GM23338 (cell line): ENCODE measurements at places on chromosomes 3 and 15. TPM values are rescaled to one million over a fixed set of nuclear protein-coding genes. Genes with fewer than 3 reads are reported as not detected.

- no peak overlapping the region for H3K27ac ChIP-seq
- DNase-seq = no peak
- H3K4me3 ChIP-seq = no peak overlapping the region
- H3K27me3 ChIP-seq = no peaks in the 10 kb centered on the region
These were observed 17.8 kb downstream of the CEP19 start for GRCh38 chr3:196694202-196694638.

Gene MED12L
- 23.7 and 25.0 TPM in 2 replicates for total RNA-seq

Gene CSPG5
- total RNA-seq = 3.4 and 4.3 TPM in 2 replicates

DNA sequence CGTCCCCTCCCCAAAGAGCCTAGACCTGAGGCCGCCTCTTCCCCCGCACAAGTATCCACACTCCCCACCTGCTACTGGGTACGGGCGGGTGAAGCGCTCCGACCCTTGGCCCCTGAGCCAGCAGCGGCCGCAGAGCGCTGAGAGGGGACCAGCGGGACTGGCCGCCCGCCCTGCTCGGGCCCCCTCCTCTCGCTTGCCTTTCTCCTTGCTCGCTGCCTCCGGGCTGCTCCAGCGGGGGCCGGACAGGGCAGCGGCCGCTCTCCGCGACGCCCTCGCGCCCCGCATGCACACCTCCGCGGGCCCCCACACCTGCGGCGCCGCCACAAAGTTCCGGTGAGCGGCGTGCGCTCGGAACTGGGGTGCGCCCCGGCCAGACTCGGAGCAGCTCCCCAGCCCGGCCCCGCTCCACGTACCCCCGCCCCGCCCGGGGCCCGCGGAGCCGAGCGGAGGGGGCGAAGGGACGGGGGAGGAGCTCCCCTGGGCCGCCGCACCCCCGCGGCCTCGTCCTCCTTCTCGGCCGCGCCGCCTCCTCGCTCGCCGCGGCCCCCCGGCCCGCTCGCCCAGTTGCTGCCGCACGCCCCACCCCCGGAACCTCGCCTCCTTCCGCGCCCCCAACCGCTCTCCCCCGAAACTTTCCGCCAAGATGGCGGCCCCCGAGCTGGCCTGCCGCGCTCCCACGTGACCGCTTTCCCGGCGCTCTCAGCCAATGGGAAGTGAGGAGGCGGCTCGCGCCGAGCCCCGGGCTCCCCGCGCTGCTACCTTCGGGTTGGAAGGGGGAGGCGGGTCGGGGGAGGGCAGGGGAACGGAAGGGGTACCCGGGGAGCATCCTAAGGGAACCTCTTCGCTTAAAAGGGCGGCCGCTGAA is 704 bp downstream of the DLG1 start:
- peaks cover 16% of the 10 kb centered on the region; the same call in 1 of the 2 replicates for H3K36me3 ChIP-seq
- H3K27me3 ChIP-seq = 0 out of 2 replicates have a peak, but pooled peaks cover 8% of the 10 kb centered on the region
- H3K4me1 ChIP-seq = peaks cover 14% of the 10 kb centered on the region
- H3K27ac ChIP-seq = peak overlapping the region; percentile 92
- peak; percentile 95 for DNase-seq

Gene TRANK1
- total RNA-seq = 6.7 and 7.1 TPM in 2 replicates

GRCh38 chr3:51057121-51057520 is 328.0 kb upstream of the MANF start:
- H3K4me3 ChIP-seq = no peak overlapping the region
- no peaks in the 10 kb centered on the region for H3K36me3 ChIP-seq
- no peak overlapping the region for H3K27ac ChIP-seq
- H3K27me3 ChIP-seq = no peaks in the 10 kb centered on the region
- no peak for DNase-seq

GRCh38 chr15:45399381-45400212 is 21.3 kb upstream of the GATM start:
- no peaks in the 10 kb centered on the region for H3K36me3 ChIP-seq
- 0 out of 2 replicates have a peak, but pooled peaks cover 5% of the 10 kb centered on the region for H3K27me3 ChIP-seq
- peaks cover 10% of the 10 kb centered on the region for H3K4me1 ChIP-seq
- peak; percentile 81 for DNase-seq

Gene SERPINI2
- total RNA-seq = 1.8 and 2.5 TPM in 2 replicates

- no peaks in the 10 kb centered on the region for H3K36me3 ChIP-seq
- no peak overlapping the region for H3K4me3 ChIP-seq
- H3K27me3 ChIP-seq = no peaks in the 10 kb centered on the region
These were observed 36.2 kb upstream of the CLRN1 start for GRCh38 chr3:151008699-151009098.

- H3K4me3 ChIP-seq = no peak overlapping the region
- no peaks in the 10 kb centered on the region for H3K27me3 ChIP-seq
- DNase-seq = no peak
- no peaks in the 10 kb centered on the region for H3K36me3 ChIP-seq
These were observed 15.0 kb upstream of the DAG1 start for GRCh38 chr3:49454898-49455681.

GRCh38 chr15:93980261-93980911 is 251.0 kb upstream of the MCTP2 start:
- H3K27ac ChIP-seq = no peak overlapping the region
- H3K4me1 ChIP-seq = no peaks in the 10 kb centered on the region
- no peaks in the 10 kb centered on the region for H3K36me3 ChIP-seq
- no peaks in the 10 kb centered on the region for H3K27me3 ChIP-seq
- DNase-seq = no peak

GRCh38 chr3:184353546-184353941 is 7.9 kb downstream of the CLCN2 start:
- no peak overlapping the region for H3K4me3 ChIP-seq
- DNase-seq = no peak
- 0 out of 2 replicates have a peak, but pooled peaks cover 3% of the 10 kb centered on the region for H3K36me3 ChIP-seq
- H3K4me1 ChIP-seq = peaks cover 6% of the 10 kb centered on the region; the same call in 1 of the 2 replicates
- no peaks in the 10 kb centered on the region for H3K27me3 ChIP-seq

- peak; percentile 32 for DNase-seq
- peak overlapping the region; percentile 89 for H3K4me3 ChIP-seq
- peak overlapping the region; percentile 93 for H3K27ac ChIP-seq
- no peaks in the 10 kb centered on the region for H3K27me3 ChIP-seq
- H3K36me3 ChIP-seq = no peaks in the 10 kb centered on the region
These were observed 774 bp downstream of the IMP3 start for GRCh38 chr15:75639191-75639708.

DNA sequence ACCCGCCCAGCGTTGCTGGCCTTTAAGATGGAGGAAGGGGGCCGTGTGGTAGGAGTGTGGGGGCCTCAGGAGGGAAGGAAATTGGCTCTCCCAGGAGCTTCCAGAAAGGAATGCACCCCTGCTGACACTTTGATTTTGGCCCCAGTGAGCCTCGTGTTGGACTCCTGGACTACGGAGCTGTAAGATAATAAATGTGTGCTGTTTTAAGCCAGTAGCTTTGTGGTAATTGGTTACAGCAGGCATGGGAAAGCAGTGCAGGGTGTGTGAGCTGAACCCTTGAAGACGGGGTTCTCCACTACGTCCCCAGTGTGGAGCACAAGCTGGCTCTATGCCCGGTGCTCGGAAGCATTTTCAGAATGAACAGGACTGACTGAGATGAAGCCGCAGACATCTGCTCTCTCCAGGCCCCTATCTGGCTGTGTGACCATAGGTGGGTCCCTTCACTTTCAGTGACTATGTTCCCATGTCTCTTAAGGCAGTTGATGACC is 22.9 kb upstream of the CGNL1 start:
- H3K36me3 ChIP-seq = no peaks in the 10 kb centered on the region
- H3K27me3 ChIP-seq = no peaks in the 10 kb centered on the region
- peaks cover 33% of the 10 kb centered on the region for H3K4me1 ChIP-seq
- H3K4me3 ChIP-seq = no peak overlapping the region
- peak; percentile 38 for DNase-seq

DNA sequence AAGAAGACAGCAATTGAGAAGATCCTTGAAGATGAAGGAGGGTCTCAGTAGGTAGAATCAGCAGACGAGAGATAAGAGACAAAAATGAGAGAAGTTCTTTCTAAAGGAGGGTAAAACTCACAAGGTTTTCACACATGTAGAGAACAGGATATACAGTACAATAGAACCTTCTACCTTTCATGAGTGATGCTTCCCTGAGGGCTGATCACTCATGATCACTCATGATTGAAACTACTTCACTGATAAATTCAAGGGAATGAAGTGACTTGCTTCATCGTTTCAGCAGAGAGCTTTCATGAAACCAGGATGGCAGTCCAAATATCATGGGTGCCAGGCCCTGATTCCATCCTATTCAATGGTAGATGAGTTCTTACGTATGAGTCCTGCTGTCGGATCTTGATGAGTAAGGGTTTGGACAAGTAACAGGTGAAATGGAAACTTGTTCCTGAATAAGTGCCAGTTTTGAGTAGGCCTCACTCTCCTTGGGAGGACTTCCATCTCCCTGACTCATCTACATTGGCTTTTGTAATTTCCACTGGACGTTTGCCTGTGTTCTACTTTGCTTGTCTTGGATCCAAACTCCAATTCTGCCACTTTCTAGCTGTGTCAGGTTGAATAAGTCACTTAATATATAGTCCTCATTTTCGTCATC is 9.6 kb upstream of the CLDN16 start:
- no peaks in the 10 kb centered on the region for H3K36me3 ChIP-seq
- no peak overlapping the region for H3K27ac ChIP-seq
- no peak overlapping the region for H3K4me3 ChIP-seq
- DNase-seq = no peak
- H3K27me3 ChIP-seq = no peaks in the 10 kb centered on the region

DNA sequence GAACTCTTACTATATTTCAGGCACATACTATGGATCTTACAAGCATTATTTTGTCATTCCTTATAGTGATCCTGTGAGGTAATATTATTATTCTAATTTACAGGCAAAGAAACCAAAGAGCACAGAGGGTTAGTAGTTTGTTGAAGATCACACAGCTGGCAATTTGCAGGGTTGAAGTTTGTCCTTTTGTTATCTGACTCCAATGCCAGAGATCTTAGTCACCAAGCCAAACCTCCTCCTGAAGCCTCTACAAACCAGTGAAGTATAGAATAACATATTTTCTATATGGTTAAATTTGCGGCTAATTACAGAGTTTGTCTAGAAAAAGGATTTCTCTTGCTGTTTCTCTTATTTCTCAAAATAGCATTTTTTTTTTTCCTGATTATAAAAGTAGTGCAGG is 11.2 kb downstream of the ISLR2 start:
- H3K4me3 ChIP-seq = no peak overlapping the region
- H3K27ac ChIP-seq = no peak overlapping the region
- no peak for DNase-seq

DNA sequence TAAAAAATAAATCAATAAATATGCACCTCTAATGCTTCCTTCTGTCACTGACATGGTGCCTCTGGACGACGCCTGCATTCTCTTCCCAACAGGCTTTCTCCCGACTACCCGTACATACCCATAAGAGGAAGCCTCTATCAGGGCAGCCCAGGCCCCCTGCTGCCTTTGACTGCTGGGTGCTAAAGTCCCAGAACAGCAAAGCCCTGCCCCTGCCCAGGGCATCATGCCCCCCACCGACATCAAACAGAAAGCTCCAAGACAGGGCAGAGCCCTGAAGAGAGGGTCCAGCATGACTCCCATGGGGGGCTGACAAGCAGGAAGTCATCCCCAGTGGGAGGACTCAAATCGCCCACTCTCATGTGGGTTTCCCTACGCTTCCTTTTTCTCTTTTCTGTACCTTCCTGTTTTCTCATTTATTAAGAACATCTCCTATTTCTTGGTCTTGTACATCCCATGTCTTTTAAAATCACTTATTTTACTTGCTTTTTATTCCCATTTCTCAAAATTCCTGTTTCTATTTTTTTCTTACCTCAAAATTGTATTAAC is 23.4 kb downstream of the XPC start:
- peaks cover 15% of the 10 kb centered on the region for H3K36me3 ChIP-seq
- H3K27me3 ChIP-seq = no peaks in the 10 kb centered on the region
- H3K4me3 ChIP-seq = no peak overlapping the region
- no peaks in the 10 kb centered on the region for H3K4me1 ChIP-seq

Gene CPLX3
- total RNA-seq = 0.62 and 0.66 TPM in 2 replicates

GRCh38 chr15:39592500-39592899 is 11.6 kb downstream of the THBS1 start:
- no peaks in the 10 kb centered on the region for H3K4me1 ChIP-seq
- no peaks in the 10 kb centered on the region for H3K27me3 ChIP-seq
- peaks cover 91% of the 10 kb centered on the region for H3K36me3 ChIP-seq
- no peak overlapping the region for H3K4me3 ChIP-seq
- DNase-seq = no peak

Gene IQCF5
- not detected in 2 replicates for total RNA-seq

- H3K4me1 ChIP-seq = peaks cover 34% of the 10 kb centered on the region
- no peaks in the 10 kb centered on the region for H3K36me3 ChIP-seq
- H3K27me3 ChIP-seq = peaks cover 15% of the 10 kb centered on the region
- no peak overlapping the region for H3K27ac ChIP-seq
These were observed 2.3 kb downstream of the INKA1 start for GRCh38 chr3:49805367-49805782.

DNA sequence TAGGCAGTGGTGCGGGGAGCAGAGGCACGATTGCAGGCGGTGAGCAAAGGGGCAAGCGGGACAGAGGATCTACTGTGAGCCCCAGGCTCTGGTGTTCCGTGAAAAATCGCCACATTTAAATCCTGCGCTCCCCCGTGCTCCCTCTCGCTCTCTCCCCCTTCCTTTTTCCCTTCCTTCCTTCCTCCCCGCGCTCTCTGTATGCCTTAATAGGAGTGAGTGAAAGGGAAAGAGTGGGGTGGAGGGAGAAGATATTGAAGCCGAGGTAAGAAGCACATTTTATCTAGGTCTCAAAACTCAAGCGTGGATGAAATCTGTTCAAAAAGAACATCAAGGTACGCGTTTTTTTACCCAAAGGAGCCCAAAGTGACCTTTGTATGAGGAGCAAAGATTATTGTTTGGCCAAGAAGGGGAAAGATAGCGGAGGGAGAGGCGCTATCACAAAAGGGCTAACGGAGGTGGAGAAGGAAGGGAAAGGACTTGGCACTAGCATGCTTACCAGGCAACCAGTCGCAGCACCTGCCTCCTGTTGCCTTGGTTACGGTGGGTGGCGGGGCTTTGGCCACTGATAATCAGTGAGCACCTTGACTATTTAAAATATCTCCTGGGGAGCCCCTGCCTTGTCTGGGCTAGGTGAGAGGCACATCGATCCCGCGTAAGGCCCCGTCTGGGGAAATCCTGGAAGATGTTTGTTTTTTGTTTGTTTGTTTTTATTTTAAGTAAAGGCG is 14.9 kb upstream of the AEN start:
- H3K4me1 ChIP-seq = peaks cover 70% of the 10 kb centered on the region
- peak; percentile 71 for DNase-seq
- no peak overlapping the region for H3K27ac ChIP-seq
- H3K27me3 ChIP-seq = peaks cover 74% of the 10 kb centered on the region
- peak overlapping the region; percentile 82 for H3K4me3 ChIP-seq

Gene PP2D1
- total RNA-seq = not detected in 2 replicates

GRCh38 chr3:28286595-28286994 is 45.2 kb downstream of the CMC1 start:
- H3K36me3 ChIP-seq = no peaks in the 10 kb centered on the region
- 0 out of 2 replicates have a peak, but pooled peaks cover 4% of the 10 kb centered on the region for H3K4me1 ChIP-seq
- no peak overlapping the region for H3K27ac ChIP-seq
- peak; percentile 37 for DNase-seq
- no peaks in the 10 kb centered on the region for H3K27me3 ChIP-seq
- H3K4me3 ChIP-seq = no peak overlapping the region

Gene CNTN6
- not detected in 2 replicates for total RNA-seq
